Cardiac fibroblast (primary cell): ENCODE measurements at places on chromosomes 16 and 17.

DNA sequence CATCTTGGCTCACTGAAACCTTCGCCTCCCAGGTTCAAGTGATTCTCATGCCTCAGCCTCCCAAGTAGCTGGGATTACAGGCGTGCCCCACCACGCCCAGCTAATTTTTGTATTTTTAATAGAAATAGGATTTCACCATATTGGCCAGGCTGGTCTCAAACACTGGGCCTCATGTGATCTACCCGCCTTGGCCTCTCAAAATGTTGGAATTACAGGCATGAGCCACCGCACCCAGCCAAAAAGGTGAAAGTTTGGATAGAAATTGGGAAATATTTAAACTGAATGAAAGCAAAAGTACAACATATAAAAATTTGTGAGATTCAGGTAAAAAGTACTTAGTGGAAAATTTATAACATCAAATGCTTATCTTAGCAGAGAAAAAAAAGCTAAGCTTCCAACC, 52.9 kb upstream of the KIFC3 start:
- no peak for DNase-seq

GRCh38 chr17:75980188-75981018, 1.4 kb downstream of the TEN1 start:
- DNase-seq: no peak

GRCh38 chr16:80610481-80611156, 69.8 kb downstream of the DYNLRB2 start:
- no peak for DNase-seq

- no peak for DNase-seq
Observed at GRCh38 chr16:77937473-77938149, 84.7 kb upstream of the CLEC3A start.
